Left lobe of liver (tissue), 2 donors: ENCODE measurements at places on chromosomes 12 and 14.
A peak's percentile ranks its signal among the peaks of the same experiment; 100 is the strongest.

GRCh38 chr12:68761901-68762630 is 16.1 kb downstream of the SLC35E3 start:
- no peak for DNase-seq

DNA sequence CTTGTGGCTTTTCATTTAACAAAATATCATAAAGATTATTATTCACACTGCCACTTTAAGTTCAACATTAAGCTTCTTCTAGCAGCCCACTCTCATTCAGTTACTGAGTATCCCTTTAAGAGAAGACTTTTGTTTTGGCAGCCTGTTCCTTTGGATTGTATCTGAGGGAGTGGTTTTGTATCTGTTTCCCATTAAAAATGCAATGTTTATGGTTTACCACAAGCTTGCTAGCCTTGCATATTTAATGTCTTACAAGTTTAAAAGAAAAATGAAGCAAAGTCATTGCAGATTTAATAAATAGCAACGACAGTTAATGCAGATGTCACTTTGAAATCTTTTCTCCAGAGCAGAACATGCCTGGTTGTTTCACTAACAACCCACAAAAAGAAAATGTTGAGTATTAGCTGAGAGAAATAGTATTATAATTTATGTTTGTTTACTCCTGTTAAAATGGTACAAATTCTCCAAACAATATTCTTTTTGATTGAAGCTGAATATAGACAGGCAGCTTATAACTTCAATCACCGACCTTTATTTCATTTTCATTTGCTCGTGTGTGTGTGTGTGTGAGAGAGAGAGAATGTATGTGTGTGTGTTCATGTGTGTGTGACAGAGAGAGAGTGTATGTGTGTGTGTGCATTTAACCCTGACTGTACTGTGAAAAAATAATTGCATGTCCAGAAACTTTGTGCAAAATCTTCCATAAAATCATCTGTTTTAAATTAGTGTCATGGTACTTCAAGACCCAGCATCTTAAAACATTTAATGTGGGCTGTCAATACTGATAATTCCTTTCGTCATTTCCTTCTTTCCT is 1.8 kb downstream of the DCN start:
- DNase-seq, result no peak

- peak; percentile 43 for DNase-seq
These were observed 19.2 kb downstream of the VPS37B start for GRCh38 chr12:122876731-122877130.

GRCh38 chr12:127519779-127520178 is 747.2 kb upstream of the TMEM132C start:
- no peak for DNase-seq

- no peak for DNase-seq
These were observed 67.3 kb downstream of the ZNF664 start for GRCh38 chr12:124040291-124040690.

DNA sequence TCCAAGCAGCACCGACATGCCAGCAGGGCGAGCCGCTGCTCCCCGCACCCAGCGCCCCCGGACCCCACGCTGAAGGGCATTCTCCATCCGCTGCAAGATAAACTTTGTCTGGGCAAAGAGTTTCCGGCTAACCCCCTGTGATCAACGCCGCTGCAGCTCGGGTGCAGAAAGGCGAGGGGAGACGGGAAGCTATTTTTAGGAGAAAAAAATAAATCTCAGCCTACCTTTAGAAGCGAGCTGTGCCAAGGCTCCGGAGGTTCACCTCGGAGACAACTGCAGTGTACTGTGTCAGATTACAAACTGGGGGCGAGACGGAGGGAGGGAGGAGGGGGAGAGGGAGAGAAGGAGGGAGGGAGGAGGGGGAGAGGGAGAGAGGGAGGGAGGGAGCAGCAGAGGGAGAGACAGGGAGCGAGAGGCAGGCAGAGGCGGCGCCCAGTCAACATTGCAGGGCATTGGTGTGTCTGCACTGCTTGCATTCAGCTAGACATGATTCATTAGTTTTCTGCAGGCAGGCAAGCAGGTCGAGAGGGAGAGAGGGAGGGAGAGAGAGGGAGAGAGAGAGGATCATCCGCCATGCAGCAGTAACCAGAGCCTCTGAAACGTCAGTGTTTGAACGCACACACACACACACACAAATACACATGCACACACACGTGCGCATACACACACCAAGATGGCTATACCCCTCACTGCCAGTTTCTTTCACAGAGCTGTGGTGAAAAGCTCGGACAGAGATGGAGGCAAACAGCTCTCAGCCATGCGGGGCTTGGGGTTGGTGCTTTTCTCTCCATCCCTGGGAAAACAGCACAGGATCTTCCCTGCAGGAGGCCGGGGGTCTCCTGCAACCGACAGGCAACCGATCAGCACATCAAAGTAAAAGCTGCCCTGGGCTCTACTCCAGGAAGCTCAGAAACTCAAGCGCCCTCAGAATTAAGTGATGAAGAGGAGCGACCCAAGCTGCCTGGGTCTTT is at the start of gene RIMBP2:
Gene RIMBP2 (minus strand): TSS at position 302 of the 971 bp plus-strand sequence. CDS start 237,286 bp downstream, outside the sequence.
- no peak for DNase-seq

DNA sequence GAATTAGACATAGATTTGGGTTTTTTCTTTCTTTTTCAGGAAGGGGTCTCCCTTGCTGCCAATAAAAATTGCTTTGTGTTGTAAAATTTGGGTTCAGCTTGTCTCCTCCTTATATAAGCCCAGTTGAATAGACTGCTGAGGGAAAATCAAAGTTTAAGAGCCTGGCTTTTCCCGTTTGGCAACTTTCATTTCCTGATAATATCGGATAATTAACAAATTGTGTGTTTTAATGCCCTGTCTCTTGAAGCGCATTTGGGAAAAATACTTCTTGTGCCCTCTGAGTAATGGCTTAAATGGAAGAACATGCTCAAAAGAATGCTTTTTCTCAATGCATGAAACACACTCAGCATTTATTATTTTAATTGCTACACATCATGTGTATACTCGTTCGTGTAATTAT is 198.0 kb upstream of the DCN start:
- no peak for DNase-seq

GRCh38 chr12:84842406-84843013 is 70.1 kb downstream of the SLC6A15 start:
- no peak for DNase-seq

- DNase-seq, result no peak
These were observed 3.3 kb downstream of the FLRT2 start for GRCh38 chr14:85533023-85533860.

DNA sequence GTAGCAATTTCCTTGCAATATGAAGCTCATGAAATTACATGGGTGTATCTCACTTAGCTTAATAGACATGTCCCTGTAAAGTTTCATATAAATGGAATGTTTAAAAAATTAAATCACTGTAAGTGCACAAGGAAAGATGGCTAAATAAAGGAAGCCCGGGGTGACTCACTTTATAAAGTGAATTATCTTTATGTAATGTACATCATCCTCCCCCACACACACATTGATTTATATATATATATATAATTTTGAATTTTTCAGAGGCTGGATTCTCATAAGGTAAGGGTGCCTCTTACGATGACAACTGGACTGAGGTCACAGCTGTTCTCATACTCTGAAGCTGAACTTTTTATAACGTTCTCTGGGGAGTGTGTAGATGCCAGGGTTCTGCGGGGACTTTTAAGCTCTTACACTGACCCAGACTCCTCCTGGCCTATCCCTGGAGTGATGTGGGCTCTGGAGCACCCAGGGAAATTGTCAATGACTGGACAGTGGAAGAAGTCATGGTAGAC is 108.7 kb upstream of the HIF1A start:
- no peak for DNase-seq

DNA sequence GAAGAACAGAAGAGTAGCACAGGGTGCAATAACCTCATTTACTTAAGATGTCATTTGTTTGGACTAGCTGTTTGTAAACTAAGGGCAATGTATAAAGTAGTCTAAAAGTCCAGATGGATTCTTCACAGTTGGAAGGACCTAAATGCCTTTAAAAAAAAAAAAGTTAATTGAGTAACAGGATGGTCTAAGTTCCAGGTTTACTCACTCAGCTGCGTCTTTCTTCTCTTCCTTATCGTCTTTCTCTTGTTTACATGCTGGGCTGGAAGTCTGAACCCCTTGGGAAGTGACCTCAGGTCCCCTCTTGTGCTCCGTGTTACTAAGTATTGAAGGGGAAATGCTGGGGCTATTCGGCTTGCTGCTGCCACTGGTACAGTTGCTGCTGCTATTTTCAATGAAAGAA is 82.5 kb downstream of the SH2B3 start:
- DNase-seq, result no peak

GRCh38 chr12:41055875-41056577 is 132.1 kb upstream of the PDZRN4 start:
- DNase-seq, result no peak

- no peak for DNase-seq
These were observed 135.9 kb downstream of the C12orf75 start for GRCh38 chr12:105466231-105466900.

- no peak for DNase-seq
These were observed 470.1 kb upstream of the NOVA1 start for GRCh38 chr14:27067961-27068360.

GRCh38 chr14:25032092-25032784 is 17.7 kb downstream of the STXBP6 start:
- DNase-seq, result no peak

DNA sequence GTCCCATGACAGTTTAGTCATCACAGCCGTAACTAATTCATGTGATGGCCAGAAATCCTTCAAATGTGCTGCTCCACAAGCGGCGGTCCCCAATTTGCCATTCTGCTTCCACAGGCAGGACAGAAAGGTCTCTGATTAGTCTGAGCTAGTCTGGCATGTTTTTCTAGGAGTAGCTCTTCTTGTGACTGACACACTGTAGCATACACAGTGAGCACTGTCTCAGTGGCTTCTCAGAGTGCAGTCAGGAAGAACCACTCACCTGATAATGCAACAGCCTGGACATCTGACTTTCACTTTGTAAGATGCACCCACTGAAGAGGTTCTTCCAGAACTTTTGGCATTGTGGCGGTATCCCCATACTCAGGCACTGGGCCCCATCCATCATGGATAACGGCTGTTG is 1266.2 kb downstream of the TMEM121 start:
- no peak for DNase-seq

GRCh38 chr12:131279281-131279921 is 325.7 kb downstream of the ADGRD1 start:
- DNase-seq, result no peak

DNA sequence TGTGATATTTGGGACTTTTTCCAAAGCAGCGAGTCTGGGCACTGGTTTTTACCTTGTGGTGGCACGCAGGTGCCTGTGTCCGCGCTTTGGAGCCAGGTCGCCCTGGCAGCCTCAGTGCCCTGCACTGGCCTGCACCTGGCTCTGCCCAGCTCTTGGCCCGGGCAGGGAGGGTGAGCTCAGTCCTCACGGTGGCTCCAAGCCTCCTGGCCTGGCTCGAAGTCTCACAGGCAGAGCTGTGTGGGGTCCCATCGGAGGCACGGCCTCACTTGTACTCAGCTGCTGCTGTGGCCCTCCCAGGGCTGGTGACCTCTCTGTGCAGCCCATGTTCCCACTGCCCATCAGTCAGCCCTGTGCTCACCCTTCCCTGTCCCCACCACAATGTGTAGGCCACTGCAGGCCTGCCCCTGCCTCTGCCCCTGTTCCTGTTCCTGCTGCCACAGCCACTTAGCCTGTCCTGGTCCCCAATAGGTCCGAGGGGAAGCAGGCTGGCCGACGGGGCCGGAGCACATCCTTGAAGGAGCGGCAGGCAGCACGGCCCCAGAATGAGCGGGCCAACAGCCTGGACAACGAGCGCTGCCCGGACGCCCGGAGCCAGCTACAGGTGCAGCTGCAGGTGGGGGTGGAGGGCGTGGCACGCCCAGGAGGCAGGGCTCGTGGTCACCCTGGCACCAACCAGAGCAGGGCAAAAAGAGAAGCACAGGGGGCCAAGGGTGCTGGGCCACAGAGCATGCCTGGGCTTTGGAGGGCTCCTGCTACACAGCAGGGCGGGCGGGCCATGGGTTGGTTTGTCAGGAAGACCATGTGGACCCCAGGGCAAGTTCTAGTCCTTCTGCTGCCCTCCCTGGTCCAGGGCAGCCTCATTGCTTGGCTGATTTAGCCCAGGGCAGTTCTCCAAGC is 16.6 kb upstream of the TEX22 start:
- DNase-seq, result no peak

- no peak for DNase-seq
These were observed 43.2 kb upstream of the PNMA1 start for GRCh38 chr14:73757381-73757780.

DNA sequence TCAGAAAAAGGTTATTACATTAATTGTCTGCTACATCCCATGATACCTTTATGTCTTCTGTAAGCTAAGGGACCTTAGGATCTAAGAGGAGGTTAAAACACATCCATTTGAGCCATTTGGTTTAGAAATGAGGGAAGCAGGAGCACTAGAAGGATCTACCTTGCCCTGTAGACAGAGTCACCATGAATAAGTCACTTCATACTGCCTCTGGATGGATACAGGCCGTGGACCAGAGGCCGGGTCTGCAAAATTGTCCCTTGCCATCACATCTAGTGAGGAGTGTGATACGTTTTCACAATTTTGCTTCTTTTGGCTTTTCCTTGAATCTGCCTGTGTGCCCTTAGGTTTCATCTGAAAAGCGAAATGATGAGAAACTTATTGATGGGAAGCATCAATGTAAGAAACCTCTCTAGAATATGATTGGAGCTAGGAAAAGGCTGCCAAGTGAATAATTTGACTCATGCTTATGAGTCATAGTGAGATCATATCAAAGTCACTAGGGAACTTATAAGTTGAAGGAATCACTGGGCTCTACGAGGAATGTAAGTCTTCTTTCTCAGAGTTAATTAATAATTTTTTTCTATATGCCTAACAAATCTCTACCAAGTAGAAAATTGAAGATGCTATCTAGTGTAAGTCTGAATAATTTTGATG is 10.8 kb downstream of the GLRX5 start:
- no peak for DNase-seq

DNA sequence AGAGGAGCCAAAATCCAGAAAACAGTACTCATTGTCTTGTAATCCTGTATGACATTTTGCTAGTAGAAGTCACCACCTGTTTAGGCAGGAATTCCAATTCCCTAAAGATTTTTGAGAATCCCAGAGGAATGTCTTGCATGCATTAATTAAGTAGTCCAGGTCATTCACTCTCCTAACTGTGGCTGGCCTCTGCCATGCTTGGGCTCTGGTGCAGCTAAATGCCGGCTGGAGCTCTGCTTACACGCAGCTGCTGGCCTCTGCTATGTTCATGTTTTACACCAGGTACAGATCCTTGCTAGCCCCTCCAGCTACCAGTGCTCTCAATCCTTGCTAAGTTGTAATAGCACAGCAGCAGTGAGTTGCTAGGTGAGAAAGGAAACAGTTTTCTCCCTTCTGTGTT is 16.3 kb upstream of the HIF1A start:
- DNase-seq, result no peak
